ENCODE measurements at places on chromosomes 3 and 15.

- peak; percentile 34 for DNase-seq
Measured at GRCh38 chr3:122680475-122681283, at the start of gene PARP14. TSS of gene PARP14 (plus strand) at chr3:122680839. CDS start at chr3:122680884, 45 bp downstream.

GRCh38 chr3:108036984-108037741 lies 53.7 kb downstream of the CD47 start:
- no peak for DNase-seq

DNA sequence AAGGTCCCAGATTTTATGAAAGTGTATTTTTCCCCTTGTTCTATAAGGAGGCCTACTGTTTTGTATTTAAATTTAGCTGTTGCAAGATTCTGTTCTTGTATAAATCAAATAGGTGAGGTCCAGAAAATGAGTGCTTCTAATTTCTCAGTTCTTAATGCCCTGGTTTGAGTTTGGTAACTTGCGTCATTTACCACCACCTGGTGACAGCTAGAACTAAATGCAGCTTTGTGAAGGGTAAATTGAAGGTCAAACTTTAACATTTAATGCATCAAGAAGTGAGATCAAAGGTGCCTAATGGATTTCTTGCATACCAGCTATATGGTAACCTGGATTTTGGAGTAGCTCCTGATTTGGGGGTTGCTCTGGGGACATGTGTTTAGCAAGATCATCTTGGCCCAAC lies 50.7 kb upstream of the POLR2M start:
- DNase-seq: no peak

DNA sequence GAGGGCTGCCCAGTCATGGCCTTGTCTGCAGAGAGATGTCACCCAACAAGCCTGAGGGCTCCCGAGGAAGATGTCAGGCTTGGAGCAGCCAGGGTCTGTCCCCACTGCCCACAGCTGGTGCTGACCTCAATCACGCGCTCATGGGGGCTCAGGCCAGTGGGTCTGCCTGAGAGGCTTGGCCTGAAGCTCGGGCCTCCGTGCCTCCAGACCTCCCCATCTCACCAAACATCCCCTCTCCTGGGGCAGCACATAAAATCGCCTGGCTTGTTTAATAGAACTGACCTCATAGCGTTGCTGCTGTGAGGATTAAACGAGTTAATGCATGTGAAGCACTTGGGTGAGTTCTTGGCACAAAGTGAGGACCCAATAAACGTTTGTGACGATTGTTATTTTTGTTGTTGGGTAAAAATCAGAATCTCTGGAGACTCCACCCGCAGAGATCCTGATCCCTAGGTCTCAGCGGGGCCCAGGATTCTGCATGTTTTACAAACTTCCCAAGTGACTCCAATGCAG lies 3.5 kb downstream of the LRRC15 start:
- no peak for DNase-seq

- no peak for DNase-seq
Measured at GRCh38 chr3:81643721-81644120, 117.7 kb downstream of the GBE1 start.

DNA sequence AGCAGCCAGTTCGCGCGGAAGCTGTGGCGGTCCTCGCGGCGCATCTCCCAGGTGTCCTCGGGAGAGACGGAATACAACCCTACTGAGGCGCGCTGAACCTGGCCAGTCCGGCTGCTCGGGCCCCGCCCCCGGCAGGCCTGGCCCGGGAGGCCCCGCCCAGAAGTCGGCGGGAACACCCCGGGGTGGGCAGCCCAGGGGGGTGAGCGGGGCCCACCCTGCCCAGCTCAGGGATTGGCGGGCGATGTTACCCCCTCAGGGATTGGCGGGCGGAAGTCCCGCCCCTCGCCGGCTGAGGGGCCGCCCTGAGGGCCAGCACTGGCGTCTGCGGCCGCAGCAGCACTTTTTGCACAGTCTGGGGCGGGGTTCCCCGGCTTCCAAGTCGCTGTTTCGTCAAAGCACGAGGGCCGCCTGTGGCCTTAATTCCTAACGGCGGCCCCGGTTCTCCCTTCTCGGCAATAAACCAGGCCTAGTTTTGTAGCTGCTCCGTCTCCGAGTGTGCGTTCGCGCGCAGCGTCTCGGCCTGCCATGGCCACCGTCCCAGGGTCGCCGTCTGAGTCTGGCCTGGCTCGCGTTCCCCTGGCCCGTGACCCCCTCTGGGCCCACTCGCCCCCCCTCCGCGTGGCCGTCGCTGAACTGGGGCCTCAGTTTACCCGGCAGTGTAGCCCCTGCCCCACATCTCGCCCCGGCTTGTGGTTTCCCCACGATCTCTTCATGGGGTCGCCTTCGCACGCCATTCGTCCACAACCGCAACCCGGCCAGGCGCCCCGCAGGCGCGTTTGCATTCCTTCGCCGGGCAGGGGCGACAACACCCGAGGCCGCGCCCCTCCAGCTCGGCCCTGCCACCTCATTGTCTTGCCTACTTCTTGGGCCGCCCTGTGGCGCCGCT lies 30.0 kb downstream of the NBEAL2 start:
- DNase-seq: no peak

DNA sequence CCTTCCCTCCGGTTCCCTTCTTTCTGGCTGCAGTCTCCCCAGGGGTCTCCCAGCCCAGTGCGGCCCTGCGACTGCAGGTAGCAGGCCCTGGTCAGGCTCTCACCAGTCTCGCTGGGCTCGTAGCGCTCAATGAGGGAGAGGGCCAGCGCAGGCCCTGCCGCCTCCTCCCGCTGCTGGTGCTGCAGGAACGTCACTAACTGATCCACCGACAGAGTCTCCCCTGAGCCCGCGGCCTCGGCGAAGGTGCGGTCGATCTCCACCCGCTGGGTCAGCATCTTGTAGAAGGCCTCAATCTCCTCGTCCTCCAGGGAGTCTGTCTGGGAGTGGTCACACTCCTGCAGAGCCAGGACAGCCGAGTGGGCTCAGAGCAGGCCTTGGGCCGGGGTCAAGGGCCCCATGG lies 18.3 kb downstream of the PLCD1 start:
- no peak for DNase-seq

GRCh38 chr3:171801738-171802589 lies 8.3 kb downstream of the PLD1 start:
- no peak for DNase-seq

- no peak for DNase-seq
Measured at GRCh38 chr3:174162550-174162949, 696.6 kb upstream of the NAALADL2 start.

DNA sequence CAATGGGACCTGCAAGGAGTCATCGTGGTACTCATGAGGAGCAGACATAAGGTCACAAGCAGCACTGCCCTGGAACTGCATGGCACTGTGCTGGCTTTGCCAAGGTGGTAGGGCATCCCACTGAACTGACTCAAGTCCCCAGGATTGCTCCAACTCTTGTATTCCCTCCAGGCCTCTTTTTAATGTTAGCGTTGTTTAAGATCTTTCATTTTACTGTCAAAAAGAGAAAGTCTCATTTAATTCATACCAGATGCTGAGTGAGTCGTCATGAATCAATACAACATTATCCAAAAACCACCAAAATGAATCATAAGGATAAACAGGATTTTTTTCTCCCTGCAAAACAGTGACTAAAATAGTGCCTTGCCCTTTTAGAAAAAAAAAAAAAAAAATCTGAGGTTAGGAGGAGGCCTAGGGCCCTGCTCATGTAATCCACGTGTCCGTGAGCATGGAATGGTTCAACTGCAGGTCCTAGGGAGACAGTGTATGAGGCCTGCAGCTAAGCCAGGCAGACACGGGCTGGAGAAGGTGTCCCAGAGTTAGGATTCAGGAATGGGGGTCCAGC lies 36.7 kb upstream of the BLM start:
- DNase-seq: no peak

DNA sequence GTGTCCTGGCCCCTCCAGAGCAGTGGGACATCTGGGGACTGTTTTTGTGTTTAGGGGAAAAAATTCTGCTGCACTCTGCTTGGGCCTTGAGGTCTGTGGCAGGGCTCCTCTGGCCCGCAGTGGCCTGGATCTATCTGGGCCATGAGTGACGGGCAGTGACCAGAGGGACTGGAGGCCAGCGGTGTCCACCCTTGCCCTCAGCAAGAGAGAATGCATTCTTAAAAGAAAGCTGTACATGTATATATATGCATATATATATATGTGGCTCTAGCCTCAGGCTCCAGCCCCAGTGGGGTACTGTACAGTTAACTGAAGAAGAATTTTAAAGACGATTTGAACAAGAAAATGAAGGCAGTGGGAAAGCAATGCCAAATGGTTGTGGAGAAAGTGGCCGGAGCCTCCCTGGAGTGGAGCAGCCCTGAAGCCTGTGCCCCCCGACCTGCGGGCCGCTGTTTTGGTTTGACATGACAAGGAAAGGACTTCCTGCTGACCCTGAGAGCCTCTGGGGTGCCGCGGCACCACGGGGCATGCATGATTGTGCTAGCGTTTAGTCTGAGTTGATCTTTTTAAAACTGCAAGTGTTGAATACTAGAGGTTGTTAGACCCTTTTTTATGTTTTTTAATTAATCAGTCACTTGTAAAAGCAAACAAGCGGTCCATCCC lies 52.2 kb downstream of the PLXNA1 start:
- no peak for DNase-seq

DNA sequence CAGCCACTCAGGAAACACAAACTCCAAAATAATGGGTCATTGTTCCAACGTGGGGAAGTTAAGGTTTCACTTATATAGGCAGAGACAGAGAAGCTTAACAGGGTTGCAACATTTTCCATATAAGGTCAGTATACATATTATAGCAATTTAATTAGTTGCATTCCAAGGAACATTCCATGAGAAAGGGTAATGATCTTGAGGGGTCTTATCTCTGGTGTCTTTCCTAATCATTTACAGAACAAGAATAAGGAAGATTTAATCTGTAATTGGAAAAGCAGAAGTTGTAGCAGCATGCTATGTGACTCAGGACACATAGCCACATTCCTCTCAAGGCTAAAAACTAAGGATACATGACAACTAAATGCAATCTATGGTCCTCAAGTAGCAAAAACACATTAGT lies 4.9 kb downstream of the MNS1 start:
- no peak for DNase-seq

DNA sequence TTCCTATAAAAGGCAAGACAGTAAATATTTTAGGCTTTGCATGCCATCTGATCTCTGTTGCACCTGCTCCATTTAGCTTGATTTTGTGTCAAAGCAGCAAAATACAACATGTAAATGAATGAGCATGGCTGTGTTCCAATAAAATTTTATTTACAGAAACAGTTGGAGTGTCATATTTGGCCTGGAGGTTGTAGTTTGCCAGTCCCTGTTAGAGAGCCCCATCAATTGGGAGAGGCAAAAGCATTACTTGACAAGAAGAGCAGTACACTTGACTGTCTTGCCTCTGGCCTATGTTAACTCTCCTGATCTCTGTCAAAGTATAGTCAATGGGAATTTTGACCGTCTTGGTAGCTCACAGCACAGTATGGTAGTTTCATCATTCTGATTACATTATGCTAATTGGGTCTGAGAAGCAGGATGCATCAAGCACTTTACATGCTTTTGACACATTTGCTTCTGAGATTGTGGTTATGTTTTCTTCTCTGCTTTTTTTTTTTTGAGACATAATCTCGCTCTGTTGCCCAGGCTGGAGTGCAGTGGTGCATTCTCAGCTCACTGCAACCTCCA lies 35.4 kb downstream of the SLC28A2 start:
- no peak for DNase-seq

DNA sequence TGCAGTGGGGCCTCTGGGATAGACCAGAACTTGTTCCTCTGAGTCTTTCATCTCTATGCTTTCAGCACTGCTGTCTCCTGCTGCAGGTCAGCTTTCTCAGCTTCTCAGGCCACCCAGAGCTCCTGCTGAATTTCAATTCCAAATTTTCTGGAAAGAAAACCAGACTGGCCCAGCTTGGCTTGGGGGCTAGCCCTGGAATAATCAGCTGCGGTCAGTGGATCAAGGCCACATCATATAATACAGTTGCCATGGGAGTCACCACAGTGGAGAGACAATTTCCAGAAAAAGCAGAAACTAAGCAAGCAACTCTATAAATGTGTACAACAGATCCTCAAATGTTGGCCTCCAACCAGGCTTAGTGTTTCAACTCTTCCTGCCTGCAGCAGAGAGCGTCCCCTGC lies 91.1 kb upstream of the SLC24A5 start:
- no peak for DNase-seq

GRCh38 chr15:101161656-101162055 lies 90.2 kb downstream of the CHSY1 start:
- DNase-seq: no peak
